T-helper 17 cell (primary cell): ENCODE measurements at places on chromosomes 3 and 15.

- no peak for DNase-seq
Observed at GRCh38 chr15:48940508-48940907, 23.2 kb downstream of the SHC4 start.

DNA sequence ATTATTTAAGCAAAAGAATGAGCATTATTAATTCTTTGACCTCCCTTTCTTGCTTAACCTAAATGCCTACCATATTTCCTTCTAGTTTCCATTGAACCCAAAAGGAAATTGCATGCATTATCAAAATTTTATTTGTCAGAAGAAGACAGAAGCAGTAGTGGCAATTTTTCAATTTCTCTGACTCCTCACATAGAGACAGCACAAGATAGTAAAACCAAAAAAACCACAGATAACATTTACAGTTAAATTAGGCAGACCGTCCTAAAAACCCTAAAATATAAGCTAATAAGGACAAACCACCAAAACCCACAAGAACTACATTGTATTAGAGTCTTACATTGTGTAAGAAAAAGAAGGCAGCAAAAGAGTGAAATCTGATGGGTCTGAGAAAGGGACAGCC lies 27.1 kb downstream of the GOLGB1 start:
- no peak for DNase-seq

- DNase-seq = no peak
Observed at GRCh38 chr3:105093371-105094252, 273.1 kb upstream of the ALCAM start.

DNA sequence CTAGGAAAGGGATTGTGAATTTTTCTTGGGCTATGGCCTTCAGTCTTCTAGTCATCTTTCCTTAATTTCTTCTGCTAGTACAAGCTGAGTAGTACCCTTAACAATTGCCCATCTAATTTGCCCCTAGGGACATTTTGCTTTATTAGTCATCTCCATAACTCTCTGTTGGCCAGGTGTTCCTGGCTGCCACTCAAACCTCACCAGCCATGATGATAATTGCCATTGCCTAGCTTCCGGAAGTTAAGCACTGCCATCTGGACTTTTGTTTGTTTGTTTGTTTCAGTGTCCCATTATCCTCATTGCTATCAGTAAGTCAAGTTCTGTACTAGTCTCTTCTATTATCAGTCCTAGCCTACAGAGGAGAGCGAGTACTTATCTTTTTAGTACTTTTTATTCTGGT lies 36.6 kb upstream of the UBL7 start:
- no peak for DNase-seq

- DNase-seq = peak; percentile 46
Observed at GRCh38 chr3:9769426-9770275, at the start of gene CAMK1. Gene CAMK1, minus strand, starts transcription at chr3:9769947. Its CDS starts 2,198 bp downstream, at chr3:9767749.

- DNase-seq = no peak
Observed at GRCh38 chr3:157502916-157503595, at the start of gene VEPH1. Gene VEPH1, minus strand, starts transcription at chr3:157503416. Its CDS starts 8,067 bp downstream, at chr3:157495349.

GRCh38 chr15:52417957-52418356 lies 110.7 kb downstream of the MYO5A start:
- no peak for DNase-seq

- no peak for DNase-seq
Observed at GRCh38 chr3:28958656-28959055, 322.2 kb upstream of the RBMS3 start.

DNA sequence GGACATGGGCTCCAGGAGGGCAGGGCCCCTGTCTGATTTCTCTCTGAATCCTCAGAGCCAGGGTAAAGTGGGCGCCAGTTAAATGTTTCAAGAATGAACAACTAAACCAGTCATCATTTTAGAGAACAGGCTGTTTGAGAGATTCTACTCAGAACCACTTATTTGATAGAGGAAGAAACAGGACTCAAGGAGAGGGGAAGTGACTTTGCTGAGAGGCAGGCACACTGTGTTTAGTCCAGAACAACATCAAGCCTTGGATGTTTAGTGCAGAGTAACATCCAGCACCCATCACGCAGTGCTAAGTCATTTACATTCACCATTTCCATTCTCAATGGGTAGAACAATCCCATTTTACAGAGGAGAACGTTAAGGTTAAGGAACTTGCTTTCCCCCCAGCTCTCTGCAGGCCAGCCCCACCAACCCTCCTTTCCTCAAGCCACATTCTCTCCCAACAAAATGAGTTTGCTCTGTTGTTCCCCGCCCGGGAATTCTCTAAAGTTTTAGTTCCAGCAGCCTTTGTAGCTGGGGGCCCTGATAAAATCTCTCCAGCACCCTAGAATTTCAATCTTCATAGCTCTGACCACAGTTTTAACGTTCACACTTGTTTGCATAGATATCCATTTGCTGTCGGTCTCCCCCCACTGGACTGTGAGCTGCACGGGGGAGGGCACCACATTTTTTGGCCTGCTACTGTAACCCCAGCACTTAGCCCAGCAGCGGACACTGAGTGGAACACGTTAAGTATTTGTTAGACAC lies 962 bp downstream of the NMNAT3 start:
- DNase-seq = no peak

- DNase-seq = no peak
Observed at GRCh38 chr3:155192957-155193746, 100.3 kb downstream of the STRIT1 start.

DNA sequence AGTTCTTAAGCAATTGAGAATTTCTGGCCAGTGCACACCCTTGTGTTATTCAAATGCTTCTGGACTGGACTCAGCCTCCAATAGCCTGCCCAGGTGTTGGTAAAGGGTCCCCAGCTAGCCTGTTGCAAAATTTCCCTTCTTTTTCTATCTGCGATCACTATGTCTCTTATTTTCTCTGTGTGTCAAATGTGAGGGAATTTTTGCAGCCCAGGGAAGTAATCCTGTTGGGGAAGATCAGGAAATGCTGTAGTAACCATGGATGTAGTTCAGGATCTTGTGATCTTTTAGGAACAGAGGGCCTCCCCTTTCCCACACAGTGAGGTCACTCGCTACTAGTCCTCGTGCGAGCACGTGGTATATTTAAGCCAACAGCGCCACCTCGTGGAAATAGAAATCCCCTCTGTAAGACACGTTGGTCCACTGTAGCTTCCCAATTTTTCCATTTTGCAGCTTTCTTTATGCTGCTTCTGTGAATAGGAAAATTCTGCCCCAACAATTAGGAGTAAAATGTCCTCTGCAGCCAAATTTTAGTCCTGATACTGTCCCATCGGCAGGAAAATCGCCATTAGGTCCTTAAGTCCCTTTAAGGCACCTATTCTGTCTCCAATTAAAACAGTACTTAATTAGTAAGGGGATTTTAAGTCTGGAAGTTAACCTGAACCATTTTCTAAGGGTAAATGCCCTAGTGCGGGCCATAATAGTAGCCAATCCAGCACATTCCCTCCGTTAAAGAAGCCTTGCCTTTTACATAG lies 4.0 kb upstream of the SMCO1 start:
- DNase-seq = peak; percentile 29

DNA sequence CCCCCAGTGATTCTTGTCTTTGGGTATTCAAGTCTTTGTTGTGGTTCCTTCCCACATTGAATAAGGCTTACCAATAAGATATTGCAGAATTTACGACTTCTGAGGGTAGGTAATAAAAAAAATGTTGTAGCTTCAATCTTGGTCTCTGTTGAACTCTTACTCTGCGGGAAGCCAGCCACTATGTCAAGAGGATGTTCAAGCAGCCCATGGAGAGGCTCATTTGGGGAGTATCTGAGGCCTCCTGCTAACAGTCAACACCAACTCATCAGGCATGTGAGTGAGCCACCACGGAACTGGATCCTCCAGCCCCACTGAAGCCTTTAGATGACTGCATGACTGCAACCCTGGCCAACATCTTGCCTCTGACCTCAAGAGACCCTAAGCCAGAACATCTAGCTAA lies 3.2 kb upstream of the TBC1D23 start:
- DNase-seq = no peak

GRCh38 chr3:72303926-72304325 lies 519.0 kb upstream of the PROK2 start:
- no peak for DNase-seq

- no peak for DNase-seq
Observed at GRCh38 chr15:64548235-64548634, 87.9 kb downstream of the ZNF609 start.

- DNase-seq = no peak
Observed at GRCh38 chr3:168598250-168598649, 502.5 kb upstream of the GOLIM4 start.

- peak; percentile 10 for DNase-seq
Observed at GRCh38 chr3:53938645-53939044, 47.0 kb upstream of the SELENOK start.

DNA sequence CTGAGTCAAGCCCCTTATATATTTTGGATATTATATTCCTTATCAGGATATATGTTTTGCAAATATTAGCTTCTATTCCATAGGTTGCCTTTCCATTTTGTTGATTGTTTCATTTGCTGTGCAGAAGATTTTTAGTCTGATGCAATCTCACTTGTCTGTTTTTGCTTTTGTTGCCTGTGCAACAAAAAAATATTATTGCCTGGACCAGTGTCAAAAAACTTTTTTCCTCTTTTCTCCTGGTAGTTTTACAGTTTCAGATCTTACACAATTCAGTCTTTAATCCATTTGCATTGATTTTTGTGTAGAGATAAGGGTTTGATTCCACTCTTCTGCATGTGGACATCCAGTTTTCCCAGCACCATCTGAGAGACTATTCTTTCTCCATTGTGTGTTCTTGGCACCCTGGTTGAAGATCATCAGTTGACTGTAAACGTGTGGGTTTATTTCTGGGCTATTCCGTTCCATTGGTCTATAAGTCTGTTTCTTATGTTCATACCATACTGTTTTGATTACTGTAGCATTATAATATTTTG lies 228.9 kb upstream of the NR2E3 start:
- DNase-seq = no peak

- no peak for DNase-seq
Observed at GRCh38 chr3:176120507-176120906, 1076.8 kb downstream of the TBL1XR1 start.

GRCh38 chr15:68732451-68732850 lies 88.2 kb downstream of the ANP32A start:
- DNase-seq = no peak

- DNase-seq = no peak
Observed at GRCh38 chr15:62306851-62307504, 141.9 kb upstream of the C2CD4B start.

GRCh38 chr3:52430416-52430810 lies 14.5 kb downstream of the SEMA3G start:
- DNase-seq = no peak

GRCh38 chr3:192887701-192888100 lies 30.0 kb downstream of the MB21D2 start:
- no peak for DNase-seq

- DNase-seq = no peak
Observed at GRCh38 chr15:25465835-25466234, 27.0 kb upstream of the UBE3A start.
